ENCODE measurements at places on chromosomes 3 and 15.

DNA sequence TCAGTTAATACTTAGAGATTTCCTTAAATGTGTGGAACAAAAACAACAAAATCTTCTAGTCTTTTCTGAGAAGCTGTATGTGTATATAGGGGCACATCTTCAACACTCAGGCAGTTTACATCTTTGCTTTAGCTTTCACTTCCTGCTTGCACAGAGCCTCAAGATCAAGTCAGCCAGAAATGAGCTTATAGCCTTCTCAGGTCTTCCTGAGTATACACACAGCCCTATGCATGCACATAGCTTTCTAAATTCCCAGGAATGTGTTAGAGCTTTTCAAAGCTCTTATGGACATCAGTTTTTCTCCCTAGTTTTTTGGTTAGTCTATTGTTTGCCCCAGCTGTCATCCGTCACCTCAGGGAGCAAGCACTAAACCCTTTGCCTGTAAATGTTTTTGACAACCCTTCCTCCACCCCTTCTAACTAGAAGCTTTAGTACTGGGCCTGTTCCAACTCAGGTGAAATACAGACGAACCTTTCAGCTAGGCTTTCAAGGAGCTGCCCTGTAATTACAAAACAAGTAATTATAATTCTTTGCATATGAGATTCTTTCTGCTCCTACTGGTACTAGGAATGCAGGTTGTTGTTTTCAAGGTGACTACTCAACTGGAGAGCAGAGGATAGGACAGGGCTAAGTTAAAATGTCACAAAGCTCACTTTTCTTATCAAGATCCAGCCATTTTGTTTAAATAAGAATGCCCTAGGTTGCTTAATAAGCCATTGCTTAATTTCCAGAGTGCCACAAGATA is 22.6 kb upstream of the MTMR10 start:
- peak; percentile 96 for ATAC-seq

- ATAC-seq = no peak
These were observed 13.4 kb downstream of the DZIP3 start for GRCh38 chr3:108602935-108603294.

GRCh38 chr15:78398076-78398825 is 39.8 kb upstream of the IREB2 start:
- ATAC-seq = no peak

GRCh38 chr3:5212628-5213573 is 25.4 kb downstream of the EDEM1 start:
- no peak for ATAC-seq

GRCh38 chr15:67107014-67107812 is 41.8 kb downstream of the SMAD3 start:
- no peak for ATAC-seq

- no peak for ATAC-seq
These were observed 26.1 kb downstream of the TFRC start for GRCh38 chr3:196055683-196056270.

GRCh38 chr3:169914321-169914720 is 2.9 kb downstream of the SAMD7 start:
- no peak for ATAC-seq

DNA sequence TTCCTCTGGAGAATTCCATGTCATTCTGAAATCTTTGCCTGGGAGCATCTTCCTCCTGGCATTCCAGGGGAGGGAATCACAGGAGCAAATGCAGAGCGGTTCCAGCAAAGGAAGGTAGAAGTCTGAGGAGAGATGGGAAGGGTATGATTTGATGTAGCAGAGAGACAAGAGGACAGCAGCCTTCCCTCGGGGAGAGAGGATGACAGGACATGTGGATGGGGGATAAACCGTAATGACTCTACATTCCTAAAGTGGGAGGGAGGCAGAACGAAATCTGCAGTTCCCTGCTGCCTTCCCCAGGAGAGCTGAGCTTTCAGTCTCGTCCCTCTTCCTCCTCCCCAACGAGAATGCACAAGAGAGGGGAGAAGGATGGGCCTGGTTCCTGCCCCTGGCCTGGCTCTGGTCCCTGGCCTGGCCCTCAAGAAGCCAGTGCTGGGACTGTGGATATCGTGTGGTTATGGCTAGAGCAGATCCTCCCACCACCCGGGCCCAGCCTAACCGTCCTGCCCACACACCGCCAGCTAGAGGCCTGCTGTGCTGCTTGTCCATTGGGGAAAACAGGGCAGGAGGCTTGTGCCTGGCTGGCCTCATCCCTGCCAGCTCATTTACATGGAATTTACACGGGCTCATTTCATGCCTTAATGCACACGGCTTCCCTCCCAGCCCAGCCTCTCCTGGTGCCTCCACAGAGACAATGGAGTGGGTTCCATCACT is 26.6 kb downstream of the SEMA7A start:
- ATAC-seq = no peak

DNA sequence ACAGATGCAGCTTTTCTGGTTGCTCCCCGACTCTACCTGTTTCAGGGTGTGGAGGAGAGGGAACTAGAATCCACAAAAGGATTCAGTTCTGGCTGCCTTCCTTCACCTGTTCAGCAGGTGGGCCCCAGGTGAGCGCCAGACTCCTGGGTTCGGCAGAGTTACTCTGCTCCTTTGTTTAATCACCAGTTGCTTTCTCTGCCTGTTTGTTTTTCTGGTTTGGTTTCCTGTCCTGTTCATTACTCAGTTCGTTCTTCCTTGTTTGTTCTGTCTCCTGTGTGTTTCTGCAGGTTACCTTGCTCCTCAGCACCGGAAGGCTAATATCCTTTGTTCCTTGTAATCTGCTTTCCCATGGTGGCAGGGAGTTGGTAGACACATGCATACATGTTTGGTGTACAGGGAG is 508.5 kb upstream of the ATP11B start:
- no peak for ATAC-seq

- no peak for ATAC-seq
These were observed 156.0 kb upstream of the MCTP2 start for GRCh38 chr15:94075349-94075748.

DNA sequence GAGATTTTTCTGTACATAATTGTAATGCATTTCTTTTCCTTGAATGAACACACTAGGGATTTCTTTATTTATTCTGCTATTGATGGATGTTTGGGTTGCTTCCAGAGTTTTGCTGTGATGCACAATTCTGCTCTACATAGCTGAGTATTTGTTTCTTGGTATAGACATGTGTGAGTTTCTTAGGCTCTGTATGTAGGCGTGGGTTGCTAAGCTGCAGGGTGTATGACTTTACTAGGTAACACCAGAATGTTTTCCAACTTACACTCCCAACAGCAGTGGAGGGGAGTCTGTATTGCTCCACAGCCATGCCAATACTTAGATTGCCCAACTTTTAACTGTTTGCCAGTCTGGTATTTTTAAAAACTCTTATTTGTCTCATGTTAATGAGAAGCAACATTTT is 155.5 kb upstream of the TNIK start:
- no peak for ATAC-seq

DNA sequence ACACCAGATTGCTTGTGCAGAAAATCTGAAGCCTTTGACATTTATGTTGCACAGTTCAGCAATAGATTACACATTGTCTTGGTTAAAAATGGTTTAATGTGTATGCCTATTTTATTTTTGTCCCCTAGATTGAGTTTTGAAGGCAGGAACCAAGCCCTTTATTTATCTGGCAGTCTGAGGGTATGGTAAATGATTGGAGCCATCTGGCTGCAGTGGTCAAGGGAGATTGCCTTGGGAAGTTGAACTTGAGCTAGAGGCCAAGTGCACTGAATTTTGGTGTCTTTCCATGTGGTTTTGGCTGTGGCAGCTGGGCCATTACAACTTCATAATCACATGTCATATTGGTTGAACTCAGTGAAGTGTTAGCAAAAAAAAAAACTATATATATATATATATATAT is 248.7 kb upstream of the C2CD4B start:
- no peak for ATAC-seq

GRCh38 chr3:70308760-70309159 is 3.7 kb downstream of the MDFIC2 start:
- no peak for ATAC-seq

DNA sequence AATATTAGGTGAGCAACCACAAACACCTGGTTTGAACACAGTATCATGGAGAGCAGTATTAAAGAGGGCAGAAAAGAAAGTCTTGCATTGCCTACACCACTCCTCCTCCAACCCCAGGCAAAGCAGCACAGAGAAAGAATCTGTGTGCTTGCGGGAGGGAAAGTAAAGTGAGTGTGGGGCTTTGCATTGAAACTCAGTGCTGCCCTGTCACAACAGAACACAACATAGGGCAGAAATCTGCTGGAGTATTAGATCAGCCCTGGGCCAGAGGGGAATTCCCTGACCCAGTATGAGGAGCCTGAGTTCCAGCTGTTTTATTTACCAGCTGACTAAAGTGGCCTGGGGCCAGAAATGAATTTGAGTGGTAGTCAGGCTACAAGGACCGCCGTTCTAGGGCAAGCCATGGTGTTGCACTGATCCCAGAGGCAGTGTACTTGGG is 75.5 kb downstream of the SPATA16 start:
- ATAC-seq = no peak

DNA sequence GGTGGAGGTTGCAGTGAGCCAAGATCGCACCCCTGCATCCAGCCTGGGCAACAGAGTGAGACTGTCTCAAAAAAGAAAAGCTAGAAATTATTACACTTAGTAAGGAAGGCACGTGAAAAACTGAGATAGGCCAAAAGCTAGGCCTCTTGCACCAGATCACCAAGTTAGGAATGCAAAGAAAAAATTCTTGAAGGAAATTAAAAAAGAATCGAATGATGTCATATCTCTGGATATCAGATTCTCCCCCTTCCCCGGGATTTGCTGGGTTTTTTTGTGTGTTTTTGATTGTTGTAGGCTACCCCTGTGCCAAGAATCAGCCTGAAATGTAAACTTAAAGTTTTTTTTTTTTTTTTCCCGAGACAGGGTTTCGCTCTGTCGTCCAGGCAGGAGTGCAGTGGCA is 17.4 kb downstream of the PTPN23 start:
- no peak for ATAC-seq

GRCh38 chr15:57698243-57698642 is 8.3 kb upstream of the POLR2M start:
- ATAC-seq = no peak

- ATAC-seq = no peak
These were observed 21.6 kb downstream of the P2RY14 start for GRCh38 chr3:151256749-151257148.

- no peak for ATAC-seq
These were observed 53.6 kb downstream of the LMCD1 start for GRCh38 chr3:8555113-8555661.

DNA sequence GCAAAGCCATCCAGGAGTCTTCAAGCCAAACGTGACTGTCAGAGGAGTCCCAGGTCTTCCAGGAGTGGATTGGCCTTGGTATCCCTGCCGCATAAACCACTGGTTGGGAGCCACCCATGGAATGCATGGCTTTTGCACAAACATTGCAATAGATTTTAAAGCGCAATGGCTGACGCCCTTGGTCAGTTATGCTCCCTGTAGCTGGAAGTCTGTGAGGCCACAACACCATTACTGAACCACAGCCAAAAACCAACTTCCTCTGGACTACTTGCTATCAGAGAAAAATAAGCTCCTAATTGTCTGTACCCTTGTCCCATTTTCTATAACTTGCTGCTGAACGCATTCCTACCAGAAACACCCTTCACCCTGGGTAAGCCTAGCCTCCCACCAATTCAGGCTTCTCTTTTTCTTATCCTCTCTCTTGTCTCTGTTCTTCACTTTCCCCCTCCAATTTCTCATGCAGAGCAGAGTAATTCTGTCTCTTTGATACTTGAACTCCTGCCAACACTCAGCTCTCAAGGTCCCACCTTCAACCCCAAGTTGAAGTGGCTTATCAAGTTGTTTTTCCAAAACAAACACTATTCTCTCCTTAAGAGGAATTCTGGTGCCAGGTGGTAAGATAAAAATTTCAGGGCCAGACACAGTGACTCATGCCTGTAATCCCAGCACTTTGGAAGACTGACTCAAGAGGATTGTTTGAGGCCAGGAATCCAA is 176.4 kb upstream of the UBE2E1 start:
- ATAC-seq = no peak

GRCh38 chr15:68885070-68885469 is 45.3 kb upstream of the SPESP1 start:
- ATAC-seq = no peak

DNA sequence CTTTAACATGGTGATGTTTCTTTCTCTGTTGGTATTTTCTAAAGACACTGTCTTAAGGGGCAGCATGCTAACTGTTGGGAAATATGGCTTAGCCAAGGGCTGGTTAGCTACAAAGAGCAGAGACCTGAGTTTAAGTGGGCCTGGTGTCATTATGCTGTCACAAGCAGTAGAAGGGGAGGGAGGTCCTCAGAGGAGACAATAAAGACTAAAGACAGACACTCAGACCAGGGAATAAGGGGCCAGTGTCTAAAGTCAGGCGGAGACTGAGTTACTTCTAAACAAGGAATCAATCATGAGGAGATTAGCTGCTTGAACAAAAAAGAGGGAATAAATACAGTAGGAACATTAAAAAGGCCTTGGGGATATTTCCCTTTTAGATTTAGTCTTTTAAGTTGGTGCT is 142.7 kb upstream of the DPPA4 start:
- ATAC-seq = no peak

- ATAC-seq = no peak
These were observed 291.9 kb downstream of the IGSF11 start for GRCh38 chr3:118742760-118743159.

DNA sequence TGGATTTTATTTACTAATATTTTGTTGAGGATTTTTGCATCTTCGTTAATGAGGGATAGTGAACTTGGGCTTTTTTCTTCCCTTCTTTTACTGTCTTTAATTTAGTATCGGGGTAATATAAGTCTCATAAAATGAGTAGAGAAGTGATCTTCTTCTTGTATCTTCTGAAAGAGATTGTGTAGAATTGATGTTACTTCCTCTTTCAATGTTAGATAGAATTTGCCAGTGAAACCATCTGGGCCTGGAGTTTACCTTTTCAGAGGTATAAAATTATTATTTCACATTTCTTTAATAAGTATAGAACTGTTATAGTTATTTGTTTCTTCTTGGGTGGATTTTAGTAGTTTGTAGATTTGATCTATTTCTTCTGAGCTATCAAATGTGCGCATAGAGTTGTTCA is 7.8 kb downstream of the HESX1 start:
- no peak for ATAC-seq

All from stimulated activated memory B cell treated with anti-CD40 and anti-IgM and Interleukin-4, amounts not matched to agents 10 μg/mL and 1 μg/mL and 100 μg/mL, for 72 hours (primary cell).